A172 (cell line): ENCODE measurements at places on chromosomes 1 and 21. TPM values are rescaled to one million over a fixed set of nuclear protein-coding genes. Genes with fewer than 3 reads are reported as not detected.

- DNase-seq, result no peak
Measured at GRCh38 chr1:229062135-229062534, 208.8 kb upstream of the RAB4A start.

DNA sequence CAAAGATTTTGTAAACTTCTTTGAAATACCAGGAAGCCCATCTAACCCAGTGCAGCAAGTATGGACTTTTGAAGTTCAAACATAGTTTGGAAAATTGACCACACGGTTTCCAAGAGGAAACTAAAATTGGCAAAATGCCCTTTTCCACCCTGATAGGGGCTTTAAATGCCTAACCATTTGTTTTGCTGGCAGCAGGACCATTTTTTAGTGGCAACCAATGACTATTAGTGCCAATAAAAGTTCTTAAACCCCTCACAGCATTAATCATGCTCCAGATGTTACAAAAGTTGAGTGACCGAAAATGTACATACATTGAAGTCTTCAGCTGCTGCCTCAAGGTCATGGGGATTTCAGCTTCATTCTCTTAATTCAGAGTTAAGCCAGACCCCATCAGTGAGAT, 46.4 kb upstream of the ENAH start:
- no peak for DNase-seq

The SHISAL2A gene
- total RNA-seq, result not detected in 2 replicates

- peak; percentile 82 for DNase-seq
Measured at GRCh38 chr1:234154320-234155251, 218.7 kb upstream of the COA6 start.

The NEGR1 gene
- 0.03 TPM in 1 of 2 replicates, not detected in the other for total RNA-seq

DNA sequence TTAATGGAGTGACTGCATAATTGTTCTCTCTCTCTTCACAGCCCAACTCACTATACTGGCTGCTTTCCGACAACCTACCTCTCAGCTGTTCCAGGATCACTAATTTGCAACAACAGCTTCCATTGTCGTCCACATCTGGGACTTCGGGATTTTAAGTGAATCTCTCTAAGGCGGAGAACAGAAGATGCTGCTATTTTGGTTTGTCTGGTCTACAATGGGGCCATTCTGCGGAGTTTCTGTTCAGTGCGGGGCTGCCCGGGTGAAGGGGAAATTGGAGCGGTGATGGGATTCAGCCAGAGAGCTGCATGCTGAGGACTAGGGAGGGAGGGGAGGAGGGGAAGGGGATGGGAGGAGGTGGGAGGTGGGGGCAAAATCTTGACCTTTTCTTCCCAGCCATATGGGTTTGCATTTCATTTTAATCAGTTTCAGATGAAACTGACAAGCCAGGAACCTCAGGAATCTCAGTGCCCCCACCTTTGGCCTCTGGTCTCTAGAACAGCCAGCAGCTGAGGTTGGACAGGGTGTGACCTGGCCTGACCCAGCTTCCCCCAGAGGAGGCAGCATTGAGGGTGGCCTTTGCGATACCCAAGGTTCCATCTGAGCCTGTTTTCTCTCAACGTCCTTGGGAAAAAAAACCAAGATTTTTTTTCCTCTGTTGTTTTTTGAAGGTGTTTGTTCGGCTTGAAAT, 6.9 kb upstream of the SRP9 start:
- DNase-seq, result no peak

DNA sequence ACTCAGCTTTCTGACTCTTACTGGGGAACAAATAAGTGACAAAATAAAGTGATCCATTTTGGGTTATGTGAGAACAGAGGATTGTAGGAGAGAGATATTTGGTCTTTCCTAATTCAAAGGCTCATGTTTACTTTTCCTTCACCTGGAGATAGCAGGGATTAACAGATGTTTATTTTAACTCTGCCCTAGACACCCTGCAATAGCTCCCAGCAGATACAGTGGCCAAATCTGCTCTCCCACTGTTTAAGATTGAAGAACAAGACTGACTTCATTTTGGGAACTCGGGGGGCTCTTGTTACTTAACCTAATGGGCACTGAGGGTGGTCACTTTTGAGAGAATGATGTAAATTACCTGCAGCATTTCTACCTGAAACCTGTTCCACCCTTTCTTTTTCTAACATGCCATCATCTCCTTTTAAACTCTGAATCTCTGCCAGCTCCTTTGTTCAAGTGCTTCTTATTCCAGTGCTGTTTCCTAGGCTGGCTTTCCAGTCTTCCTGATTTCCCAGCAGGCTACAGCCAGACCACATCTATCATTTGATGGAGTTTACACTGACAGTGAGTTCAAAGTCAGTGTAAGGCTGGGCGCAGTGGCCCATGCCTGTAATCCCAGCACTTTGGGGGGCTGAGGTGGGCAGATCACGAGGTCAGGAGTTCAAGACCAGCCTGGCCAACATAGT, 90.0 kb downstream of the SELENOF start:
- no peak for DNase-seq

DNA sequence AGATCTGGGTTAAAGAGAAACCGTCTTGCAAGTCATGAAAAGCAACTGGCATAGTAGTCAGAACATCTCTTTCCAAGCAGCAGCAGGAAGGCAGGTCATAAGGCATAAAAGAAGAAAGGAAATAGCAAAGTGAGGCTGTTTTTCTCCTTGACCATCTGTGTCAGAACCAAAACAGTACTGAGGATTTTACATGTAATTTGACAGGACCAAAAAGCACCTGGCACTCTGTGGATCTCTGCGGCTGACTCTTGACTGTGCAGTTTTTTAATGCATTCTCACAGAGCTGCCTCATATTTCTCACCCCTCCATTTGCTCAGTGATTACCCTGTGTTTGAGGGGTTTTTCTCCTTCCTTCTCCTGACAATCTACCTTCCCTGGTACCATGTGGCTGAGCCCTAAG, 17.7 kb downstream of the TBX15 start:
- DNase-seq, result no peak

The OR6N2 gene
- total RNA-seq, result not detected in 2 replicates

The PTP4A2 gene
- 207 and 289 TPM in 2 replicates for total RNA-seq

The LCE2B gene
- total RNA-seq, result not detected in 2 replicates

DNA sequence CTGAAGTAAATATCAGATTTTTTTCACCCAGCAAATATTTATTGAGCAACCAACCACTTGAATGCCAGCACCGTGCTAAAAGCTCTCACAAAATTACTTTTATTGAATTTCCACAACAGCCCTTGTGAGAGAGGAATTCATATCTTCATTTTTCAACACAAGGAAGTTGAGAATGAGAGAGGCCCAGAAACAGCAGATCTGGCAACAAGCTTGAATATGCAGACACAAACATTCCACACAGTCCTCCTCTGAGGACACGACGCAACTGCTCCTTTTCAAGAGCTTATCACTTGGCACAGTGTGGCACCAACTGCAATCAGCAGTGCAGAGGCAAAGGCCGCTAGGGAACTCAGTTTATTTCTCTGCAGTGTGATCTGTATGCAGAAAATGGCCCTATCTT, 32.2 kb upstream of the IFNAR2 start:
- no peak for DNase-seq

The CFHR1 gene
- 0.22 and 1.1 TPM in 2 replicates for total RNA-seq

DNA sequence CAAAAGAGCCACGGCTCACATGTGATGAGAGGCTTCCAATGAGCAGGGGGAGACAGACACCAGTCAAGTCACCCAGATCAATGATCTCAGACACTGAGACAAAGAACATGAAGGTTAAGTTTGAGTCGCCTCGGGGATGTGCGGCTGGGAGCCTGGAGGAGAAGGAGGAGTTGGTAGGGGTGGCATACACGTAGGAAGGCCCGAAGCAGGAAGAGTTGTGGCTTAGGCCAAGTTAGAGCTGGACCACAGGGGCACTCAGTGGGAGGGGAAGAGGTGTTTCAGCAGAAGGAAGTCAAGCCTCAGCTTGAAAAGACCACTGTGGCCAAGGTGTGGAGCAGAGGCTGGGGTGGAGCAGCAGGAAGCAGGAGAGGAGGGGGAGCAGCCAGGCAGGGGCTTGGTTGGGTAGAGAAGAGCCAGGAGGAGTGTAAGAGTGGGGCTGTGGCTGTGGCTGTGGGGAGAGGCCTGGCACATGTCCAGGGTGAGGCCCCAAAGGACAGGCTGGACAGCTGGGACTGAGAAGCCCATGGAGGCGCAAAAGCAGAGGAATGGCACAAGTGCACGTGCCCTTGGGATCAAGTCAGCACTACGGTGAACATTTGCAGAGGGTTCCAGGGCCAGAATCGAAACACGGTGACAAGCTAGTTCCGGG, 27.6 kb downstream of the CTNNBIP1 start:
- no peak for DNase-seq

The REN gene
- total RNA-seq, result 0.62 TPM in 1 of 2 replicates, not detected in the other

The NUDT17 gene
- total RNA-seq, result 2.7 and 8.2 TPM in 2 replicates

DNA sequence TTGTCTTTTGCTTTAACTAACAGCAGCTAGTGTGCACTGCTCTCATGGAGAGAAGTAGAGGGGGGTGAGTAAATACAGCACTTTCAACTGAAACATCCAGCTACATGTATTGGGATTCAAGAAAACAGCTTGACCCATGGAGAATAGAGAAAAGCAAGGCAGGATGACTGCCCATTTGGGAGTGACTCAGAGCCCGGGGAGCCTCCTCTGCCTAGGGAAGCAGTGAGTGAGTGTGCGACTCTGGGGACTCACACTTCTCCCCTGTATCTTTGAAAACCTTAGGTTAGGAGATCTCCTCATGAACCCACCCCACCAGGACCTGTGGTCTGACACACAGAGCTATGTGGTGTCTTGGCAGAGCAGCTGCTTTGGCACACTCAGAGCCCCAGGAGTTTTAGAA, 82.0 kb upstream of the PTGFR start:
- no peak for DNase-seq

- DNase-seq, result no peak
Measured at GRCh38 chr1:231625975-231626534, 535 bp upstream of the DISC1 start.

DNA sequence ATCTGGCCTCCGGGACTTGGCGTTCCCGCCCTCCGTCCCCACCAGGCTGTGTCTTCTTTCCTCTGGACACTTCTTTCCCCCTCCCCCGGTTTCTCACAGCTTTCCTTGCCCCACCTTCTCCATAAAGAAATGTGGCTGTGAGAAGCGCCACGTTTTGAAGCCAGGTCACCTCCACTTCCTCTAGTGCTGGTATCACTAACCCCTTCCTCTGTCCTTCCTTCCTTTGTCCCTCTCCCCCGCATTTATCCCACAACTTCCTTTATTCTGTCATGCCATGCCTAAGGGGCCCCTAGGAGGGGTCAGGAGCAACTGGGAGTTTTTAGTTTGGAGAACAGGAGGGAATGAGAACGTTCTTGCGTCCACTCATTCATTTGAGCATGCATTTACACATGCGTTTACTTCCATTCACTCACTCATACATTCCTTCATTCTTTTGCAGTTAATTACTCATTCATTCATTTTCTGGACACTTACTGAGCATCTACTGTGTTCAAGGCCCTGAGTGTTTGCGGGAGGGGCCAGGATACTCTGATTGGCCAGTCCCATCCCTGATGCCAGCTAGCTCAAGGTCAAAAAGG, 5.0 kb upstream of the ACOT11 start:
- DNase-seq, result no peak

The SLAMF9 gene
- not detected in 2 replicates for total RNA-seq

DNA sequence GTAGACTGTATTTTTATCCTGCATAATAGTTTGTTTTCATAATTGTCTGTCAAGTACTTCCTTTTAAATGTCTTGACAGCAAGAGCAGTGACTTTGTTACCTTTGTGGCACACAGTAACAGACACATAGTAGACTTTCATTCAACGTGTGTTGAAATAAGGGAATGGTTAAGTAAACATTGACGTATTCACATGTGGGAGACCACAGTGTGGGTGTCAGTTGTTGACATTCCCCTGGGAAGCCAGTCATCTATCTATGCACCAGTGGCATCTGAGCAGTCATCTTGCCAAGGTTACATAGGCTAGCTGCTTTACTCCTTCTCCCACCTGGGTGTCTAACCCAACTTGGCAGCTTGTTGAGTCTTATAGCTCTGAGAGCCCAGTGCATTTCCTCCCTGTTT, 1.4 kb upstream of the NUP133 start:
- no peak for DNase-seq

The TDRD5 gene
- total RNA-seq, result not detected in 2 replicates

The IGSF3 gene
- total RNA-seq, result 20.9 and 26.0 TPM in 2 replicates

DNA sequence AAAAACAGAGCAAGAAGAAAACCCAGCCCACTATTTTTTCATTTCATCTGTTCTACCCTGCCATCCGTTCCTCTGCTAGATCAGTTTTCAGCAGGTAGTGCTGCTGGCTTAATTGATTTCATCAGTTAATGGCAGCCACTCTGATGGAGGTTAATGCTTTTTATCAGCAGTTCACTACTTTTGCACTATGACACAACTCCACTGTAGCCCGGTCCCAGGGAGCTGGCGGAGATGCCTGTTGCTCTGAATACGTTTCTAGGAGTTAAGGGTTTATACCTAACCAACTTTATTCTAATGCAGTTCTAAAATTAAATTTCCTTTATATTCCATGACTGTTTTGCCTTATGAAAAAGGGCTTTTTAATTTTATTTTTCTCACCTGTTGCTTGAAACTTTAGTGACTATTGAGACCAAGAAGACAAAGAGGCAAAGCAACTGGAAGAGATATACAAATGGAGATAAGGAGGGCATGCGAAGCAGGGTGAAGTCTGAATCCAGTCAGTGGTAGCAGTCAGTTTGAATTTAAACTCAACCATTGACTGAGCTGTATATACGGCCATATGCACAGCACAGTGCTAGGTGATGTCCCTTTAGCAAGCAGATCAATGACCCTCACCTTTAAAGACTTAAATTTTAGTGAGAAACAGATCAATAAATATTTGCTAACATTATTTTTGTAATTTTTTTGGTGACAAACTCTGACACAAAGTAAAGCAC, 477.9 kb downstream of the LMO4 start:
- no peak for DNase-seq

The NPR1 gene
- 0.16 and 1.4 TPM in 2 replicates for total RNA-seq

- no peak for DNase-seq
Measured at GRCh38 chr1:208787219-208787618, 543.0 kb upstream of the PLXNA2 start.

- DNase-seq, result no peak
Measured at GRCh38 chr21:45256912-45257672, 30.6 kb downstream of the POFUT2 start.

The PHGDH gene
- 96.8 and 97.2 TPM in 2 replicates for total RNA-seq

GRCh38 chr1:7580923-7581753, 190.0 kb upstream of the VAMP3 start:
- DNase-seq, result no peak

DNA sequence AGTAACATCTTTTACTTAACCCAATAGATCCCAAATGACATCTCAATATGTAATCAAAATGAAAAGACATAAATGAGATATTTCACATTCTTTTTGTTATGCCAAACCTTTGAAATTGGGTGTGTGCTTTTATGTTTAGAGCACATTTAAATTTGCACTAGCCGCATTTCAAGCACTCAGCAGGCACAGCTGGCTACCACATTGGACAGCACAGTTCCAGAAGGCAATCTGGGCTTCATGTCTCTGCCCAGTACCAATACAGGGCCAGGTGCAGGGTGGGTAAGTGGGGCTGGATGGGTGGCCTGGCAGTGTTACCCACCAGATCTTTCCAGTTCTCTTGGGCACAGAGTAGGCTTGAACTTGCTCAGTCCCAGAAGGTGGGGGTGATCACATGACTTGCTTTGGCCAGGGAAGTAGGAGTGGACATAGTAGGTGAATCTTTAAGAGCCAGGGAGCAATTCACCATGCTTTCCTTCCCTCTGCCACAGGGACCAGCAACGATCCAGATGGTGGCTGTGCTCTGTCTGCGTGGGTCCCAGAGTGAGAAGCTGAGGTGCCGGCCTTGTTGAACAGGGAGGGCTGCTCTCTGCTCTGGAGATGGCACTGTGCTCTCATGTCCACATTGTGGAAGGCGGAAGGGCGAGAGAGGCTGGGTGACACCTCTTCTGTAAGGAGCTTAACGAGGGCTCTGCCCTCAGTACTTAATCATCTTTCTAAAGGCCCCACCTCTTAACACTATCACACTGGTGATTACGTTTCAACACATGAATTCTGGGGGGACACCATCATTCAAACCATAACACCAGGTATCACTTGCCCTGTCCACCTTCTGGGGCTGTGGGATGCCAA, 261.4 kb downstream of the GRIK3 start:
- DNase-seq, result no peak

The LIN28A gene
- total RNA-seq, result not detected in 2 replicates
